ENCODE measurements at places on chromosomes 7 and 10.
A peak's percentile ranks its signal among the peaks of the same experiment; 100 is the strongest.

GRCh38 chr7:135209225-135209834, 2.0 kb downstream of the WDR91 start:
- no peak for DNase-seq

DNA sequence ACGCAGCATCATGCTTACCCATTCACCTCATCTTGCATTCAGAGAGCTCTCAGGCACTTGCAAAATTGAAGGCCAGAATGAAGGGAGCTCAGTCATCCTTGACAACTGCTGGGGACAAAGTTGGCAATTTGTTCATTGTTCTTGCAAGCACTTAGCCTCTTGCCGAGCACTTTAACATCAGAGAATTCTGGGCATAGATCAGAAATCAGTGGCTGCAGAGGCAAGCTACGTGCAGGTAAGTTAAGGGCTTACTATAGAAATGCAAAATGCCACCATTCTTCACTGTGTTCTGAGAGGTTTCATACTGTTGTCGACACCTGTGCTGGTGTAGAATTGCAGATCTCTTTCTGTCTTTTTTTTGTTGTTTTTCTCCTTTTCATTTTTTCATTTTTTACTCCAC, 84.1 kb upstream of the INSYN2A start:
- no peak for DNase-seq

DNA sequence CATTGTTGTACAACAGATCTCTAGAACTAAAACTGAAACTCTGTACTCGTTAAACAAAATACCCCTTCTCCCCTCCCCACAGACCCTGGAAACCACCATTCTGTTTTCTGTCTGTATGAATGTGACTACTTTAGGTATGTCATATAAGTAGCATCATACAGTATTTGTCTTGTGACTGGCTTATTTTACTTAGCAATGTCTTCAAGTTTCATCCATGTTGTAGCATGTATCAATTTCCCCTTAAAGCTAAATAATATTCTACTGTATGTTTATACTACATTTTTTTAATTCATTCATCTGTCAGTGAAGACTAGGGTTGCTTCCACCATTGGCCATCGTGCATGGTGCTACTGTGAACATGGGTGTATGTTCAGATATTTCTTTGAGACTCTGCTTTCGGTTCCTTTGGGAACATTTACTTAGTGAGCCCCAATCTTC, 71.2 kb upstream of the RPA3 start:
- no peak for DNase-seq

DNA sequence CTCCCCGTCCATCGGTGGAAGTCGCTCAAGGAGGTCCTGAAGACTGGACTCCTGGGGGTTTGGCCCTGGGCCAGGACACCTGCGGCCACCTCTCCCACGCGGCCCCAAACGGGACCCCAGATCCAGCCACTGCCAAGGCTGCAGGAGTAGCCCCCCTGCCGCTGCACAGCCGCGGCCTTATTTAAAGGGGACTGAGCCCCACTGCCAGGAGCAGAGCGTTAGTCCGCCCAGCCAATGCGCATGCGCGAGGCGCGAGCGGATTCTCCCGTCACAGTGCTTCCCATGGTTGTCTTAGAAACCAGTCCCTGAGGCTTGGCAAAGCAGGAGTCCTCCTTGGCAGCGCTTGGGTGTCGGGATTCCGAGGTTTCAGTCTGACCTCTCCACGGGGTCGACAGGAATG, 320.0 kb downstream of the ZNF716 start:
- no peak for DNase-seq

GRCh38 chr7:155570171-155570958, 24.0 kb upstream of the CNPY1 start:
- no peak for DNase-seq

GRCh38 chr10:88332503-88333247, 250.4 kb downstream of the RNLS start:
- no peak for DNase-seq

DNA sequence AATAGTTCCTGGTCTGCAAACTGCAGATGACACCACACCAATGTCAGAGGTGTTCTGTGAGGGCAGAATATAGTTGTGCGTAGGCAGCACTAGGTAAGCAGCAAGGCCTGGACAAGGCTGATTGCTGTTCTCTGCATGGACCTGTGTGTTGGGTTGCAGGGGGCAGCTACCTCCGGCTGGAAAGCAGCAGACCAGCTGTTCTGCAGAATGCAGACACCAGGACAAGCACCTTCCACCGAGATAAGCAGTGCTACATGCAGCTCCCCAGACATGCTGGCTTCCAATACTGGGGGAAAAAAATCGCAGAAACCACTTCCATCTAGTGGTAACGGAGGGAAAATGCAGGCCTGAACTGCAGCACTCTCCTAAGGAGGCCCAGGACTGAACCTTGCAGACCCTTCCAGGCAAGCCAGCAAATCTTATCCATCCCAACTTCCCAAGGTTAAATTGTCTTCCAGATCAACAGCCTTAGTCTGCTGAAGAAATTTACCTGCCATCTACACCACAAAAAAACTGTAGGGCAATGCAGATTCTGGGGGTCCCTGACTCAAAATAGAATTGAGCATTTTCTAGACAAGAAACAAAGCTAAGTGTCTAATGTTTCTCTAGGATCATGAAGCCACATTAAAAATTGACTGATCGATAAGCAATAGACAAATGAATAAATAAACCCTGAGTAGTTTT, 50.5 kb upstream of the COBL start:
- peak; percentile 22 for DNase-seq
